Psoas muscle (tissue), 8 donors: ENCODE measurements at places on chromosomes 6 and 20. TPM values are rescaled to one million over a fixed set of nuclear protein-coding genes. Genes with fewer than 3 reads are reported as not detected.

CLPSL1 gene
- not detected for total RNA-seq

DNA sequence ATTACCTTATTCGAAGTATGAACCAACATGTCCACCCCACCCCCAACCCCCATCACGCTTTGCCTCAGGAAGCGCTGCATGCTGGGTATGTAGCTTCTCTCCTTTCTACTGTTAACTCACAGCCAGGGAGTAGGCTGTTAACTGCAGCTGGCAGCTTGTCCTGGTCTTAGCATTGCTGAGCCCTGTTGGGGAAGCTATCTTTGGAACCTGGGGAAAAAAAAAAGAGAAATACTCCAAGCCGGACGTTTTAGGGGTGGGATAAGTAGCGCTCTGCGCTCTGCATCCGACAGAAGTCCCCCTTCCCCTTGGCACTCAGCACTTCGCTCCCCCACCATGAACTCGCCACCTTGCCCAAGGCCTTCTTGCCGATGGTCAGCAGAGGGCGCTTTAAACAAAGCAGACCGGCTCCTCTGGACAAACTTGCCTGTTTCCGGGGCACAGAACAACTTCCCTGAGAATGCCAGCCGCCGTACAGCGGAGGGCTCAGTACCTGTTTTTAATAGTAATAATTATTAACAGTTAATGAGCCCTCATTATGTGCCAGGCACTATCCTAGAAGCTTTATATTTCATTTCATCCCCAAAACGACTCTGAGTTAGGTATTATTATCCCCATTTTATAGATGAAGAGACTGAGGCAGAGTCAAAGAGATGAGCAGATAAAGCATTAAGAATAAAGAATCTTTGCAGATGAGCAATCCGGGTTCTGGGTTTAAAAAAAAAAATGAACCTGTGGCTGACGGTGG lies 35.2 kb upstream of the MDFI start:
- peak; percentile 84 for DNase-seq

DNA sequence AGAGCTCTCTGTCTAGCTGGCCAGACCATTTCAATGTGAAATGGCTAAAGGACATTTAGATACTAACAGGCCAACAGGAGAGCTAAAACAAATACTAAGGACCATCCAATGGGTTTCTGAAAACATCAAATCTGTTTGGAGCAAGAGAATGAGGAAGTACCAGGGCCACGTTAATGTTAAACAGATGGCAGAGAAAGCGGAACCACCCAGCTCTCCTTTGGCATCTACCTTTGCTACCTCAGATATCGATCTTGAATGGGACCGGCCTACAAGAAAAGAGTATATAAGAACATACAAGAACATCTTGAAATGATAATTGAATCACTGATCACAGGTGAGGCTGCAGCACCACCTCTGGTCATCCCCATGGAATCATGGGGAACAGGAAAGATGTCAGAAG lies 31.8 kb downstream of the KCNK5 start:
- DNase-seq = no peak

TMC2 gene
- total RNA-seq = not detected

GRCh38 chr6:52087498-52087999 lies at the start of gene PKHD1:
Gene PKHD1, minus strand, starts transcription at chr6:52087613. Its CDS starts 2,680 bp downstream, at chr6:52084933.
- no peak for DNase-seq

GRCh38 chr6:31776485-31776988 lies 591 bp downstream of the VWA7 start:
- no peak for DNase-seq

DNA sequence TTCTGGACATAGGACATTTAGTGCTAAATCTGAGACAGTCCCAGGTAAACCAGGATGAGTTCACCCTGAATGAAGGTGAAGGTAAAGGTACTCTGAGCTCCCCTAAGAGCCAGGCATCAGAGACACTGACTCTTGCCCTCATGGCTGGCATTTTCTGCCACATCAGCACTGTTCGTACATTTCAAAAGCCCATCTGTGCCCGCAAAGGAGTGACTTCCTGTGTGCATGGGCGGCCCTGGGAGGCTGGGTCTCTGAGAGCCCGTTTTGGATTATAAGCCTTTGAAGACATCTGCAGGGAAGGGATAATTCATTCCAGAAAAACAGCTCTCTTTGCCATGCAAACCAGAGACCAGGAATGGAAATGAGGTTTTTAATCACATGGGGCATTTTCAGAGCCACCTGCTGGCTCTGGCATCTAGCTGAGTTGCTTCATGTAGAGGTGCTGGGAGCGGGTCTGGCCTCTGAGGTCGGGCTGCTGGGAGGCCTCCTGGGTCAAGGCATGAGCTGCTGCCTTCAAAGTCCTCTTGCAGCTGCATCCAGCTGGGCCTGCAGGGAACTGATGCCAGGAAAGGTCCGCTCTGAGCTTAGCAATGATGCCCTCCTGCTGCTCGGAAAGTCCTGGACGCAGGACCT lies 348.3 kb downstream of the DHX35 start:
- no peak for DNase-seq

CSTF1 gene
- total RNA-seq = 20.3 TPM

DNA sequence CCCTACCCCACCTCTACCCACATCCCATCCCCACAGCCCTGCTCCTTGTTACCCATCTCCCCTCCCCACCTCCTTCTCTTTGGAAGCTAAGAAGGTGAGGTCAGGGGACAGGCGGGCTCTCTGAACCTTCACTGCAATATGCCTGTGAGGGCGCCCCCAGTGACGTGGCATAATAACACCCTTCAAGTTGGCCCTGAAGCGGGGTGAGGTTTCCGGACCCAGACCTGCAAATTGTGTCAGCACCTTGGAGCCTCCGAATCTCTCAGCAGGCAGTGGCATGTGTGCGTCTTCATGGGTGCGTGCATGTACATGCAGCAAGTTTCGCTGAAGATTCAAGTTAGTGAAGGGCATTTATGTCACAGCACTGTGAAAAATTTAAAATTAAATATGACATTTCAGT lies 114.6 kb downstream of the SOBP start:
- DNase-seq = no peak

- no peak for DNase-seq
Measured at GRCh38 chr6:20811109-20811761, 277.0 kb downstream of the CDKAL1 start.

GRCh38 chr20:23061734-23062561 lies 12.5 kb upstream of the THBD start:
- DNase-seq = peak; percentile 44

DNA sequence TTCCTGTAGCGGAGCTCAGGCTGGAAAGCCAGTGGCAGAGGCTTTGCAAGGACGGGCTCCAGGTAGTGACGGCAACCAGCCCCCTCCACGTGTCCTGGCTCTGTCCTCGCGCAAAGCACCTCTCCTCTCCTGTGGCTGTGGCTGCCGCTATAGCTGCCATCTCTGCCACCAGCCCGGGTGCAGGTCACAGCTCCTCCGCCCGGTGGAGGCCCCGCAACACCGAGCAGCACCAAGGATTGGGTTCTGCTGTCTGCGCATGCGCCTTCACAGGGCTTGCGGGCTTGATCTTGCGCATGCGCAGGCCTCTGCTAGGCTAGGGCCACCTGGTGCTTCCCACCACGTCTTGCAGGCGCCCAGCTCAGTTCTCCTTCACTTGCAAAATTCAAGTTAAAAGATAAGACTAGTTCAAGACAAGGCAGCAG lies 625.4 kb downstream of the QKI start:
- peak; percentile 82 for DNase-seq

FILIP1 gene
- 86.8 TPM for total RNA-seq

ALDH5A1 gene
- total RNA-seq = 37.0 TPM

DNA sequence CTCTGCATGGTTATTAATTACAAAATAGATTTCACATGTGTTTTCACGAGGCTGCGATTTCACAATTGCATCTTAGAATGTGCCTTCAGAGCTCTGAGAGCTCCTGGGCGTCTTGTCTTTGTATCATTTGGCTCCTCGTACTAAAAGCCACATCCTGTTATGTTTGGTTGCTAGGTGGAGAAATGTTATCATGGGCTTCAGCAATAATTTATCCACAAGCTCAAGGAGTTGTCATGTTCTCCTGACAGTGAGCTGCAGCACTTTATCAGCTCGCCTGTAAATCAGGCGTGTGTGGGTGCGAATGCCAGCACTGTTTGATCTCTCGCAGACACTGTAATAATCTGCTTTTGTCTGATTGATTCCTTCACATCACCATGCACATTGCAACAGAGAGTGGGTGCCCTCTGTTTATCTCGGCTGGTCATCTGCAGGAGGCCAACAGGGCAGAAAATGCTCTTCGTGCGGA lies 218.6 kb upstream of the ZFP64 start:
- no peak for DNase-seq

- no peak for DNase-seq
Measured at GRCh38 chr20:18971574-18971973, 158.0 kb downstream of the SCP2D1 start.

GRCh38 chr6:13304580-13305260 lies 23.6 kb downstream of the TBC1D7 start:
- DNase-seq = no peak

- DNase-seq = peak; percentile 21
Measured at GRCh38 chr20:11891776-11892545, 25.7 kb upstream of the BTBD3 start.

SYCP2L gene
- total RNA-seq = not detected

HLA-DOA gene
- total RNA-seq = 0.48 TPM
